Esophagus squamous epithelium (tissue), 5 donors: ENCODE measurements at places on chromosomes 2 and 18.

GRCh38 chr2:226746196-226746800 is 53.3 kb downstream of the IRS1 start:
- no peak for DNase-seq

DNA sequence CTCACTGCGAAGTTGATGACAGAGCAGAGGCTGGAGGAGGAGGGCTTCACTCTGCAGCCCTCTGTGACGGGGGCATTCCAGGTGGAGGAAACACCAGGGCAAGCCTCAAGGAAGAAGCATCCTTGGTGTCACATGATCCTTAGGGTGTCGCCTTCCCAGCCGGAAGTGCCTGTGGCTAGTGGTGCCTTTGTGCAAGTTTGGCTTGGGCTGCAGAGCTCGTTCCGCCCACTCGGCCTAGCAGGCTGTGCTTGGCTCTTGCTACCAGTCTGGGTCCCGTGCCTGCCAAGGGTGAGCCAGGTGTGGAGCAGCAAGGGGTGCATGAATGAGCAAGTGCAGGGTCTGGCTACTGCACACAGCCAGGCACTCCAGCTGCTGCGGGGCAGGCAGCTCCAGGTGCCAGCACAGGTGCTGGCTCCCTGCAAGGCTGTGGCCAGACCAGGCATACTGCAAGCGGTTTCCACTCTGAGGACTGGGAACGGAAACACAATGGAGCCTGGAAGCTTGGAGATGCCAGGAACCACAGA is 325.3 kb upstream of the SMIM21 start:
- no peak for DNase-seq

GRCh38 chr18:40215979-40216378 is 1739.1 kb upstream of the PIK3C3 start:
- DNase-seq: no peak

DNA sequence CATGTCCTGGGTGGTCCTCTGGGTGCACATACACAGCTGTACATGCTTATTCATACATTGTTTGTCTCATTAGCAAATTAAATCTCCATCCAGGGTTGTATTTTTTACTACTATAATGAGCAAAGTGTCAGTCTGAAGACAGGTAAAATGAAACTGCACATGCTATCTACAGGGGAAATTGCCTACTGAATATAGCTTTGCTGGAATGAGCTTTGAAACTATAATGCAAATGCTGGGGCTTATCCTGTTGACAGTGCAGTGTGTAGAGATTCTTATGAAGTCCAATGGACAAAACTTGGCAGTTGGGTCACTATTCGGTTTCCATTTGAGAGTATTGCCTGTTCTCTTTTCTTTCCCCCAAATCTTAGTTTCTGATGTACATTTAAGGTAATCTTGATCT is 292.8 kb upstream of the LRP1B start:
- DNase-seq: no peak

DNA sequence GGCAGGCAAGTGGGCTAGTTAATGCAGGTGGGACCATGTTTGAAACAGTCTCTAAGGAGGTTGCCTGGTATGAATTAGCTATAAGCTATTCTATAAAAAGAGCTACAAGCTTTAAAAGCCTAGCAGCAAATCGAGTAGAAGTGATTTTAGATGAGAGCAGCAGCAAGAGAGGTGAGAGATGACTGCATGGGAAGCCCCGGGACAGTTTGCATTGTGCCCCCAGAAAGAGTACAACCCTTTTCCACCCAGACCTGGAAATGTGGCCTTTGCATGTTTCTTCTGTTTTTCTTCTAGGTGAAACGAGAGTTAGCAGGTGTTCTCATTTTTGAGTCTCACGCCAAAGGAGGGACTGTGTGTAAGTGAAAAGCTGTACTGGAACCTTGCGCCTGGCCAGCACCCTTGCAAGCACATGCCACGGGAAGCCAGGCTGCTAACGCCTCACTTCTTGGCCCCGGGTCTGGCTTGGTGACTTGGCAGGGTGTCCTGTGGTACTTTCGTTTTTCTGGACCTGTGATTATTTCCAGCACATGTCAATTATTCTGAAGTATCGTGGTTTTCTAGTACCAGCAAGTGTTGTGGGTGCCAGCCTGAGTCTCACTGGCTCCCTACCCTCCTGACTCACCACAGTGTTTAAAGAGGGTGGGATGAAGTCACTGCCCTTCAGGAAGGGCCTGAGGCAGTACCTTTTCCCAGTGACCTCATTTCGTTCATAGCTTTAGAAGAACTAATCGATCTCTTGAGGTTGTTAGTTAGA is 90.3 kb upstream of the MAP3K20 start:
- DNase-seq: no peak
